ENCODE measurements at places on chromosomes 7 and 10. TPM values are rescaled to one million over a fixed set of nuclear protein-coding genes. Genes with fewer than 3 reads are reported as not detected.

Gene LRRC17
- 6.7 TPM for polyA plus RNA-seq

Gene PHTF2
- 34.4 TPM for polyA plus RNA-seq

Gene MOGAT3
- not detected for polyA plus RNA-seq

Gene COL28A1
- 1.4 TPM for polyA plus RNA-seq

Gene VIPR2
- polyA plus RNA-seq = 0.51 TPM

Gene SKIDA1
- polyA plus RNA-seq = 3.7 TPM

Gene PHKG1
- polyA plus RNA-seq = not detected

Gene NKX6-2
- polyA plus RNA-seq = 0.30 TPM

Gene PRKCQ
- polyA plus RNA-seq = 0.26 TPM

Gene CFAP69
- 6.2 TPM for polyA plus RNA-seq

Gene KLF14
- 0.48 TPM for polyA plus RNA-seq

Gene PTF1A
- polyA plus RNA-seq = not detected

Gene STARD3NL
- 233 TPM for polyA plus RNA-seq

Gene MOSPD3
- polyA plus RNA-seq = 26.5 TPM

Gene MLXIPL
- not detected for polyA plus RNA-seq

Gene TAC1
- polyA plus RNA-seq = 3,985 TPM

Gene LRRC18
- not detected for polyA plus RNA-seq

Gene ZNF503
- polyA plus RNA-seq = 41.4 TPM

Gene HHEX
- polyA plus RNA-seq = not detected

Gene ITGA8
- polyA plus RNA-seq = 0.11 TPM

Gene MYL10
- polyA plus RNA-seq = not detected

Gene POU6F2
- 3.1 TPM for polyA plus RNA-seq

Gene RNF32
- 2.6 TPM for polyA plus RNA-seq

Gene STEAP1
- not detected for polyA plus RNA-seq

Gene RBP3
- not detected for polyA plus RNA-seq

Gene OR6B1
- polyA plus RNA-seq = not detected

Gene ADCK2
- 18.3 TPM for polyA plus RNA-seq

Gene FGFBP3
- 35.9 TPM for polyA plus RNA-seq

Gene CYP2C19
- polyA plus RNA-seq = 0.16 TPM

Gene PLXDC2
- polyA plus RNA-seq = 3.4 TPM

Gene MRLN
- polyA plus RNA-seq = not detected

Gene ORAI2
- 52.0 TPM for polyA plus RNA-seq

Gene FGL2
- polyA plus RNA-seq = 0.10 TPM

Gene PIK3CG
- not detected for polyA plus RNA-seq

Gene GDF2
- not detected for polyA plus RNA-seq

Gene ZNF248
- polyA plus RNA-seq = not detected

Gene AMPH
- polyA plus RNA-seq = 34.7 TPM

Gene CDC123
- 104 TPM for polyA plus RNA-seq

Gene SYT15
- polyA plus RNA-seq = 0.16 TPM
